ENCODE measurements at places on chromosomes 2 and 18.

DNA sequence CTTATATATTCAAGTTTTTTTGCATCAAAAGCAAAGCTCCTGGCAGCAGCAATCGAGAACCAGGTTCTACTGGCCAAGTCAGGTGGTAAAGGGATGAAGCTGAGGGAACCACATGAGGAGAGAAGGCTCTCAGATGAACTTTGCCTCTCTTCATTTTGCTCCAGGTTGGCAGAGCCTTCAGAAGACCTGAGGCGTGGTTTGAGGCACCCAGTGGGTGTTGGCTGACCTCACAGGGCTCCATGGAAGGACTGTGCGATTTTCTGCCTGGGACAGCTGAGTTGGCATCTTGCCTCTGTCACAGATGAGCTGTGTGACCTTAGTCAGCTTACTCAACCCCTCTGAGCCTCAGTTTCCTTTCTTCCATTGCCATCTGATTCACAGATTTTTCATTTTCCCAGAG, 89.0 kb downstream of the INSIG2 start:
- DNase-seq = no peak

DNA sequence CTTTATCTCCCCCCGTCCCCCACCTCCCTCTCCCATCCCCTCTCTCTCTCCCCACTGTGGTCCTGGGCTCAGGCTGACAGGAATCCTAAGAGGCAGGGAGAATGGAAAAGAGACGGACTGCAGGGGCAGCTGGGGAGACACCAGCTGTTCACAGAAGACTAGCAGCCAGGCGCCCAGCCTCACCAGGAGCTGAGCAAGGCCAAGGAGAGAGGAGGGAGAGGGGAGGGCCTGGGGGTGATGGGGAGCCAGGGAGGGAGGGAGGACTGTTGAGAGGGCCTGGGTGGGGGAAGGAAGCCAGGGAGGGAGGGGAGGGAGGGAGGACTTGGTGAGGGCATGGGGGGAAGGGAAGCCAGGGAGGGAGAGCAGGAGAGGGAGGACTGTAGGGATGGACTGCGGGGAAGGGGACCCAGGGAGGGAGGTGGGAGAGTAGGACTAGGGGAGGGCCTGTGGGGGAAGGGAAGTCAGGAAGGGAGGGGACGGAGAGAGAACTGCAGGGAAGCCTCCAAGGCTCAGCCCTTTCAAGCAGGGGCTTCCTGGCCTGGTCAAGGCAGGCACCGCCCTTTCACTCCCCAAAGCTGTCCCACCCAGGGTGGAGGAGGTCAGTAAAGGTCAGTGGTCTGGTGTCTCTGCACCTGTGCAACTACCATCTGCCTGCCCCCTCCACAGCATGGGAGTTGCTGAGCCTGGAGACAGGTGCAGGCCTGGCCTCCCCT, 517.7 kb upstream of the MYT1L start:
- no peak for DNase-seq

DNA sequence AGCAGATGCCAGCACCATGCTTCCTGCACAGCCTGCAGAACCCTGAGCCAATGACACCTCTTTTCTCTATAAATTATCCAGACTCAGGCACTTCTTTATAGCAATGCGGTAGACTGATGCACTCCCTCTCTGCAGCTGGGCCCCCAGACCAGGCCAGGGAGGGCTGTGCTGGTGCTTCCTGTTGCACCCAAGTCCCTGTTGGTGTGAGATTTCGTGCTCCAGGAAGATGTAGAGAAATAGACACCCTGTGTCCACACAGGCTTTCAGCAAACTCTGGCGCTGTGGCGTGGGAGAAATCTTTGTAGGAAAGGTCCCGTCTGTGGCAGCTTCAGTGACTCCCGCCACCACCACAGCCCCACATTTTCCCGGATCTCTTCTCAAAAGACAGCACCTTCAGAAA, 572.2 kb downstream of the GALR1 start:
- no peak for DNase-seq

- no peak for DNase-seq
Measured at GRCh38 chr2:28480403-28481049, 15.3 kb upstream of the PLB1 start.

GRCh38 chr2:229164545-229165249, 106.4 kb downstream of the PID1 start:
- peak; percentile 14 for DNase-seq

DNA sequence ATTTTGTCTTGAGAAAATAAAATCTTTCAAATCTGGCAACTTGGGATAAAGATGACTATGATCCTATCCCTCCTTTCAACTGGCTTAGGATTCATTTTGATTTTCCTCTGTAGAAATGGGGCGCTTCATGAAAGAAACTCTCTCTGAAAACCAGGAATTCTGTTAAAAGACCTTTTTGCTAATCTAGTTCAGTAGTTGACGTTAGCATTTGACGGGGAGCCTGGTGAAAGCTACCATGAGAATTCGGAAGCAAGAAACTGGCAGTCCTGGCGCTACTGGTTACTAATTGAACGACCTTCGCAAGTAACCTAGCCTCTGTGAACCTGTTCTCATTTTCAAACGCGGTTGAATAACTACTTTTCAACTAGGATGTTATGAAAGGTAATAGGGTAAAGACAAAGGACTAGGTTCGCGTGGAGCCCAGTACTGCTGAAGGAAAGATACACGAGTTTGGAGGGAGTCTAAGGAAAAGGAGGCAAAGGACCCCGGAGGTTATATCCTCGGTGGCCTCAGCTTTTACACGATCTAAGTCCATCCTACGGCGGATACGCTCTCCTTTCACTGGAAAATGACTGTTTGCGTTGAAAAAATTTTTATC, 604 bp upstream of the STK11IP start:
- DNase-seq = peak; percentile 30

- no peak for DNase-seq
Measured at GRCh38 chr18:58191626-58192025, 147.6 kb downstream of the NEDD4L start.

GRCh38 chr2:239765076-239765845, 259.9 kb downstream of the NDUFA10 start:
- no peak for DNase-seq

DNA sequence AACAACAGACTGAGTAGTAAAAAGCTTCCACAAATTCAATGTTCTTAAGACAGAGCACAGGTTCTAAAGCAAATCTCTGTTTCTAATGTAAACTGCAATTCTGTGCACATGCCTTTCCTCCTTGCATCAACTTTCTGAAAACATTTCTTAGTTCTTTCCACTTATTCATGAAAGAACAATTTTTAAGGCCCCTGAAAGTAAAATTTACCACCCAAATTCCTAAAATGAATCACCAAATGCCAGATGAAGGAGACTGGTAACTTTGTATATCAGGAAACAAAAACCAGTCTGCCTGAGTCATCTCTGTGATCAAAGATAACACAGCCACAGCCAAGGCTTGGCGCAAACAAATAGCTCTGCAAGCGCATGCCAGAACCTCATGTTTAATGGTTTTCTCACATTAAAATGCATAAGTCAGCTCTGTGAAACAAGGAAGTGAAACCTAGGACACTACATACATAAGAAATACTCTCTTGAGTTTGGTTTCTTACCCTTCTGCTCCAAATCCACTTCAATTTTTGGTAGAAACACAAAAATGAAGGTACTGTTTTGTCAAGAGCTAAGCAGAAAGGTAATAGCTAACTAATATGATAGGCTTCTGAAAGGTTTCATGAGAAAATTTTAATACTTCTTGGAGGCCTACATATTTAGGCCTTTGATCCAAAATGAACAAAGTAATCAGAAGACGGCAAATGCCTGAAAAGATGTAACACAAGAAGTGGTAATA, 169.4 kb downstream of the THADA start:
- DNase-seq = peak; percentile 96

GRCh38 chr2:73611867-73612266, 30.4 kb downstream of the NAT8 start:
- DNase-seq = no peak

- no peak for DNase-seq
Measured at GRCh38 chr18:56992777-56993176, 154.1 kb upstream of the BOD1L2 start.

GRCh38 chr2:61117534-61117933, 44.5 kb upstream of the C2orf74 start:
- DNase-seq = no peak

GRCh38 chr2:219852626-219853025, 225.2 kb downstream of the SLC4A3 start:
- no peak for DNase-seq

DNA sequence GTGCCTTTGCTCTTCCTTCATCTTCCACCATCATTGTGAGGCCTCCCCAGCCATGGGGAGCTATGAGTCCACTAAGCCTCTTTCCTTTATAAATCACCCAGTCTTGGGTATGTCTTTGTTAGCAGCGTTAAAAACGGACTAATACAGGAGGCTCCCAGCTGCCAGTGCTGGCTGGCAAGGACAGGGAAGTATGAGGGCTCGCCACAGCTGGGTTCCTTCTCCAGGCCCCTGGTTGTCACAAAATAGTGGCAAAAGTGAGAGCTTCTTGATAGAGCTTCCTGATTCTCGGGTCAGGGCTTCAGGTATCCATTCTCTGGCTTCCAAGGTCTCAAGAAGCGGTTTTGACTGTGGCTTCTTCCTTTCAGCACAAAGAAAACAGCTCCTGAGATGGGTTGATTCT, 85.0 kb downstream of the ZNF516 start:
- DNase-seq = no peak

DNA sequence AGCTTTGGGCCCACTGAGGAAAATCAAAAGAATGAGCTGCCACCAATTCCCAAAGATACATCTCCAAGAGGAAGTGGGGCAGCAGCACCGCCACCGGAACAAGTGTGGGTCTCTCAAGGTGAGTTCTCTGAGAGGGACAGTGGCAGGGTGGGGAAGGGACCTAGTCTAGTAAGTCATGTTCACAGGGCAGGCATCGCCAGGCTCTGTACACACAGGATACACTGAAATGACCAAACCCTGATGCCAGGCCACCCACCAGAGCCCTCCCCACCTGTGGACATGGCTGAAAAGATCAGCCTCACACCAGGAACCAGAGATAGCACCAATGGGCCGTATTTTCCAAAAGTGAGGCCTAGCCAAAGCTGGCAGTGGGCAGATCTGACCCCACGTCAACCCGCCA, 108.2 kb upstream of the SMAD2 start:
- no peak for DNase-seq

DNA sequence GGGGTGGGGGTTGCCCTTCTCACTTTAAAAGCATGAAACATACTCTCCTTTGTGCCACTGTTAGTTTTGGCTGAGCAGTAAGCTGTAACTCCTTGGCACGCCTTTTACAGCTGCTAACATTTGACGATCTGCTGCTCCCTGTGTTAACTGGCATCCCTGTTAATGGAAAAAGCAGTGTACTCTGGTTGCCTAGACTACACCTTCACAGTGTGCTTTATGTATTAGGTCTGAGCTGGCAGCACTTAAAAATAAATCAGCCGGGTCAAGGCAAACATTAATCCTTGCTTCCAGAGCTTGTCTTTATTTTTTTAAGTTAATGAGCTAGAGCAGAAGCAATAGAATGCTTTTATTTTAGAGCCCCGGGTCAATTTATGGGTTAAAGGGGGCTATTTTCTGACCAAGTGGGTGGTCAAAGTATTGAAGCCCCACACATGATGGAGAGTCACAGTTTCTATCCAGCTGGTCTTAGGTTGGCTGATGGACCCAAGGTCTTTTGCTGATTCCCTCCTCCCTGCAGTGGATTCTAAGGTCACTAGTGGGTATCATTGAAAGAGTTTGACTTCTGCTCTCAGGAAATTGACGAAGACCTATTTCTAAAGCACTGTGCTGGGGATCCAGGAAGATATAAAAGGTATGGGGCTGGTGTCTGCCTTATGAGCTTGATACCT, 54.5 kb downstream of the CFAP221 start:
- no peak for DNase-seq

DNA sequence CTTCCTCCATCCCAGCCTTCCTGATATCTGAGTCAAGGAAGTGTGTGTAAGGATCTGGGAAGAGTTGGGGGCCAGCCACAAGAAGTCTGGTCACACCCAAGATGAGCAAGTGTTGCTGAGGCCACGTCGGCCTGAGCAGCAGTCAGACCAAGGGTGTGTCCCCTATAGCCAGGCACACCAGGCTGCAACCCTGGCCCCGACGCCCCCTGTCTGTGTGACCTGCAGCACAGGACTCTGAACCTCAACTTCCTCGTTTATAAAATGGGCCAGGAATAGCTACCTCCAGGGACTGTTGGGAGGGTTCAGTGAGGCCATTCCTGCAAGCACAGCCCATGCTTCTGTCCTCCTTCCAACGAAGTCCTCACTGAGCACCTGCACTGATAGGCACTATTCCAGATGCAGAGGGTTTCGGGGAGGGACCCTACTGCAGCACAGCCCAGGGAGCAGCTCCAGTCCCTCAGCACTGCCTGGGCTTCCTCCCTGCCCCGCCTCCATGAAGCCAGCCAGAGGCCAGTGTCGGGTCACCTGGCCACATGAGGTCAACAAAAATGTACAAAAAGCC, 13.3 kb downstream of the LIMS2 start:
- no peak for DNase-seq

GRCh38 chr2:217622205-217623060, 380.4 kb downstream of the TNS1 start:
- DNase-seq = peak; percentile 10

DNA sequence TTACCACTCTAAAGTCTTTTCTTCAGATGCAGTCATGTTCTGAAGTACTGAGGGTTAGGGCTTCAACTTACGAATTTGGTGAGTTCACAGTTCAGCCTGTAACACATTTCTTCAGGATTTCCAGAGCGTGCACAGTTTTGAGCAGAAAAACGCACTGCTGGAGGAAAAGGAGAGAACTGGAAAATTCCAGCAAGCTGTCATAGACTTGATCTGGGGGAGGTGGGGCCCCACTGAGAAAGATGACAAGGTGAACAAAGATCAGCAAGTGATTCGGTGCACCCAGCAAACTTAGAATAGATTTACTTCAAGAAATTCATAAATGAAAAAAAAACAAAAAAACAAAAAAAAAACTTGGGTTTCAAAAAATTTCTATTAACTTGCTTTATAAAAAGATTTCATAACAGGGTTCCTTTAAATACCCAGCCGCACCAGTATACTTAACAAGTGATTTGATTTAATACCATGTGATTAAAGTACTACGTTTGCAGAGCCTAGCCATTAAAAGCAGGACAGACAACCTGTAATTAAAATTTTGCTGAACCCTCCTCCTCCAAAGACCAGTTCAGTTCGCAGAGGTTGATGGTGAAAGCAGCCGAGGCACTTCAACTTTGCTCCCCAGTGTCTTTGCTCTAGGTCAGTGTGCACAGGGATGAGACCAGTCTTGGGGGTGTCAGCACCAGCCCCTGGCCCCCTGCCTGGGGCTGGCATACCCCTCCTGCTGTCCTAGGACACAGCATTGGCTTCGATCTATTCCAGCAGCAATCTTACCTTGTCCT, 30.5 kb downstream of the CTIF start:
- no peak for DNase-seq

- peak; percentile 31 for DNase-seq
Measured at GRCh38 chr2:224999754-225000153, 42.5 kb downstream of the DOCK10 start.

- no peak for DNase-seq
Measured at GRCh38 chr2:199830531-199830930, 20.5 kb downstream of the FTCDNL1 start.

- DNase-seq = no peak
Measured at GRCh38 chr18:75122334-75122958, 86.5 kb downstream of the PTGR3 start.

DNA sequence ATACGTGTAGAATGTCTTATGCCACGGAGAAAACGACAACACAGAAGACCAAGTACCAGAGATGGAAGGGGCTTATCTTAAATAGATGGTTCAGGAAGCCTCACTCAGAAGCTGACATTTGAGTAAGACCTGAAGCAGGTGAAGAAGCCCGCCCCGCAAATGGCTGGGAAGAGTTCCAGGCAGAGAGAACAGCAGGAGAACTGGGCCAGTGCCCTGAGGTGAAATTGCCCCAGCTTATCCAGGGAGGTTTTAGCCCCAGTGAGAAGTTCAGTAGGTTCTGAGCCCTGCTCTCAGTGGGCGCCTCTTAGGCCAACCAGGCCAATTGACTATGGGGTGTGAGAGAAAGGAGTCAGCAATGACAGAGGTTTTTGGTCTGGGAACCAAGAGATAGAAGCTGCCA, 166.1 kb upstream of the FOSL2 start:
- no peak for DNase-seq
